ENCODE measurements at places on chromosomes 6 and 20.

- no peak for DNase-seq
Measured at GRCh38 chr6:71410164-71410566, 121.6 kb downstream of the OGFRL1 start.

DNA sequence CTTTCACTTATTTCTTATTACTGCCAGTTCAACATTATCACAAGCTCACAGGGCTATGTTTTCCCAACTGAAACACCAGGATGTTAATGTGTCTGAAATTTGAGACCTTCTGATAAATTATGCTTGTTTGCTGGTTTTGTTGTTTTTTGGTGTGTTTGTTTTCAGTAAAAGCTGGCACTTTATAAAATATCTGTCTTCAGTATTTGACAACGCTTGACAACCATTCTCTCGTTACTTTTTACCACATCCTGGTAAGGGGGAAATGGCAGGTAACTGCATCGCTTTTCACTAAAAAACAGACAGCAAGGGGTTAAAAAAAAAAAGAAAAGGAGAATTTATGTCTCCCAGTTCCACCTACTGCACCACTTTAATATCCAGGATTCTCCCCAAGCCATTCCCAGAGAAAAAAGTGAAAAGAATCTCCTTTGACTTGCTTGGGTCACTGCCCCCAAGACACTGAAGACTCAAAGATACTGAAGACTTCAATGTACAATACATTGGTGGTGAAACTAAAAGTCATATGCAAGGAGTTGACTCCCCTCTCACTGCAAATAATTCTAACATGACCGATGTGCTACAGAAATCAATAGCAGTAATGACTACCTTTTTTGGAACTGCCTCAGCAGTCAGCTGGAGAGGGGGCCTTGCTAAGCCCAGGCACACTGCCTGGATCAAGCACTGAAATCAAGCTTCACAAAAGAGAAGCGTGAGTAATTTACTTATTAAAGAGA, 88.9 kb downstream of the HIVEP2 start:
- no peak for DNase-seq

GRCh38 chr6:118739696-118740353, 88.4 kb upstream of the CEP85L start:
- DNase-seq: no peak

- no peak for DNase-seq
Measured at GRCh38 chr6:89828988-89829471, 650 bp upstream of the CASP8AP2 start.

GRCh38 chr20:41029150-41029901, 704 bp downstream of the TOP1 start:
- no peak for DNase-seq

- no peak for DNase-seq
Measured at GRCh38 chr6:20058912-20059311, 153.4 kb downstream of the MBOAT1 start.

- DNase-seq: no peak
Measured at GRCh38 chr6:1298768-1299167, 13.1 kb upstream of the FOXQ1 start.

DNA sequence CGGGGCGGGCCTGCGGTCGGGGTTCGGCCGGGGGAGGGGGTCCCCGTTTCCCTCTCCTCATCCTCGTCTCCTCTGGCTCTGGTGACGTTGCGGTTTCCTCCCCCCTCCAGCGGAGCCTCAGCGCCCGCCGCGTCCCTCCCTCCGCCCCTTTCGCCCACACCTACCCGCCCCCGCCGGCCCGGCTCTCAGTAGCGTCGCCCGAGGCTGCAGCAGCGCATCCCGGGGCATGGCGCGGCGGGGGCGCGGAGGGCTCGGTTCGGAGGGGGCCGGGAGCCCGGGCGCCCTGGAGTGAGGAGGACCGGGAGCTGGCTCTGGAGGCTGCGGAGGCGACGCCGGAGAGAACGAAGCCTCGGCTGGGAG, at the start of gene DSE:
Gene DSE (plus strand): TSS at position 188 of the 360 bp plus-strand sequence. CDS start 28,304 bp downstream, outside the sequence.
- DNase-seq: peak; percentile 45

GRCh38 chr6:39568896-39569295, 156.3 kb downstream of the KIF6 start:
- DNase-seq: no peak

- no peak for DNase-seq
Measured at GRCh38 chr6:105226598-105227294, 46.9 kb upstream of the POPDC3 start.

DNA sequence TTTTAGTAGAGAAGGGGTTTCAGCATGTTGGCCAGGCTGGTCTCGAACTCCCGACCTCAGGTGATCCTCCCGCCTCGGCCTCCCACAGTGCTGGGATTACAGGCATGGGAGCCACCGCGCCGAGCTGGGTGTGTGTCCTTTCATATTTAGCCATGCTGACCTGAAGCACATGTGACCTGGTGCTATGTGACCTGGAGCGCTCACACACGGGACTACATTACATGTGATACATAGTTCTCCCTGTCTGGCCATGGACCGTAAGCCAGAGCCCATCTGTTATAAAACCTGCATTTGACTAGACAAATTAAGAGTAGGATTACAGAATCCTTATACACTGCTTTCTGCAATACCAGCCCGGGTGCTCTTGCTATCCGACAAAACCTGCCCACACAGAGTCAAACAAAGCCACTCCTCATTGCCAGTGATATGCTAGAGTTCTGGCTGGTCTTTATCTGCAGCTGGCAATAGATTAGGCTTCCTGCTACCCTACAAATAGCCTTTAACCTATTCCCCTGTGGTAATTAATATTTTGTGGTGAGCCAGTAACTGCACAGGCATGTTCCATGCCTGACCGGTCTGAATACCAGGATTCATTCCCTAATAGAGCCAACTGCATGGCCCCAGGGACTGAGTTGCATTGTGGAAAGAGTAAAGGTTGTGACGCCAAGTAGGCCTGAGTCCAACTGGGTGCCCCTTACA, 26.3 kb upstream of the FAM50B start:
- DNase-seq: no peak

DNA sequence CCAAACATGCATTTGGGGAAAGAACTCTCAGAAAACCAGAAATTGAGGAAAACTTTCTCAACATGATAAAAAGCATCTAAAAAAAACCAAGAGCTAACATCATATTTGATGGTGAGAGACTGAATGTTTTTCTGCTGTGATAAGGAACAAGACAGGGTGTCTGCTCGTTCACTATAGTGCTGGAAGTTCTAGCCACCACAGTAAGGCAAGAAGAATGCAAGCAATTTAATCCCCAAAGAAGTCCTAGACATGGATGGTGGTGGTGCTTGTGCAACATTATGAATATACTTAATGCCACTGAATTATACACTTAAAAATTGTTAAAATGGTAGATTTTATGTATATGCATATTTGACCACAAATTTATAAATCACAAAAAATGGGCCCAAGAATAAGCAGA, 53.4 kb downstream of the LYRM2 start:
- DNase-seq: no peak

DNA sequence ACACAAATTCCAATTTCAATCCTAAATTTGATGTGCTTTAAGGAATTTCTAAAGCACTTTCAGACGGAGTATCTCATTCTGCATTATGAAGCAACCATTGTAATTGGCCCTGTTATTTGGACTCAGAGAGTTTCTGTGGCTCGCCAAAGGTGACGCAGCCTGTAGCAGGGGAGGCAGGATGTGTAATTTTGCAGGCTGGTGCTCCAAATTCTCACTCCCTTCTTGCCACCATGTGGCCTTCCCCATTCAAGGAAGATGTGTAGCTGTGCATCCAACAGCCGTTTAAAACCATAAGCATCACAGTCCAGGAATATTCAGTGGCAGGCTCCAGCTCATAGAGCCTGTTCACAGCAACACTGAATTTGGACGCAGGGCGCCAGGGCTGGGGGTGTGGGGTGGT, 45.8 kb downstream of the AGPAT4 start:
- DNase-seq: no peak

- no peak for DNase-seq
Measured at GRCh38 chr6:138833816-138834539, 38.1 kb downstream of the ECT2L start.

DNA sequence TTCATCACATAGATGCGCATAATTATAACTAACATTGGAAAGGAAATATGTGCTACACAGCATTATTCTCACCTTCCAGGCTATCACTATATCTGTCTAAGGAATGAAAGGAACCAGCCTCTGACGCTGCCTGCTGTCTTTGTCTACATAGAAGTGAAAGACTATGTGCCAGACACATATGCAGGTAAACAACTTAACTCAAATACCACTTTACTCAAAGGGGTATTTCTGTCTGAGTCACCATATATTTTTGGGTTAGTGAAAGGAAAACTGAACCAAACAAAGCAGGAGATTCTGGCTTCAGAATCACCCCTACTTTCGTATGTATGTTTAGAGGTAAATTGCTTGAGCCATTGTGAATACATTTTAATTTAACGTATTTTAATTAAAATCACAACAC, 328.6 kb upstream of the PLCB4 start:
- DNase-seq: no peak

DNA sequence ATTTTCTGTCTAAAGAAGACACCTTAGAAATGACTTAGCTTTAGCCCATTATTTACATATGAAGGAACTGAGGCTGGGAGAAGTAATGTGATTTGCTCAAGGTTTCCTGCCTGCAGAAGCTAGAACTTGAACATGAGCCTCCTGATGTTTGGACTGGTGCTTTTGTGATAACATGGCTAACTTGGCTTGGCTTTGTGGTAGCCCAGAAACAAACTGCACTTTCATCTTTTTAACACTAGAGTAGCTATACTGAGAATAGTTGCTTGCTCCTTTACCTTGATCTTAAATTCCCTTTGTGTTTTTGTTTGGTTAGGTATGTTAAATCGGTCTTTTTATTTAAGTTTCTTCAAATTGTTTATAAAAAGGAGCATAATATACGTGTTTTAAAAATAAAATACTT, 163.5 kb upstream of the MANEA start:
- DNase-seq: no peak

GRCh38 chr20:33724439-33725094, 4.5 kb upstream of the PXMP4 start:
- no peak for DNase-seq

DNA sequence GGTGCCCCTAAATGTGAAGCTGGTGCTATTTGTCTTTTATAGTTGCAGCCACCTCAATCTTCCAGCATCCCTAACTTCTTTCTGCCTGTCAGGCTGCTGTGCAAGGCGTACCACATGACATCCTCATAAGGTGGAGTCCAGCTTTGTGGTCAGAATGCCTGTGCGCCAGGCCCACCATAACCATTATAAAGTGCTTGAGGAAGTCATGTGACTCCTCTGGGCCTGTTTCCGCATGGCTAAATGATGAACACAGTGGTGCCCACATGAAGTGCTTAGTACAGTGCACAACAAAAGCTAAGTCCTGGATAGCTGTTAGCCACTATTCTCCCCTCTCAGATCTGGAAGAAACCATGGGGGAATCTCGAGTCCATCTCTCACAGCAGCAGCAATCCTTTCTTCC, 75.6 kb downstream of the INSM1 start:
- no peak for DNase-seq

GRCh38 chr20:10344953-10345352, 89.1 kb downstream of the MKKS start:
- no peak for DNase-seq

DNA sequence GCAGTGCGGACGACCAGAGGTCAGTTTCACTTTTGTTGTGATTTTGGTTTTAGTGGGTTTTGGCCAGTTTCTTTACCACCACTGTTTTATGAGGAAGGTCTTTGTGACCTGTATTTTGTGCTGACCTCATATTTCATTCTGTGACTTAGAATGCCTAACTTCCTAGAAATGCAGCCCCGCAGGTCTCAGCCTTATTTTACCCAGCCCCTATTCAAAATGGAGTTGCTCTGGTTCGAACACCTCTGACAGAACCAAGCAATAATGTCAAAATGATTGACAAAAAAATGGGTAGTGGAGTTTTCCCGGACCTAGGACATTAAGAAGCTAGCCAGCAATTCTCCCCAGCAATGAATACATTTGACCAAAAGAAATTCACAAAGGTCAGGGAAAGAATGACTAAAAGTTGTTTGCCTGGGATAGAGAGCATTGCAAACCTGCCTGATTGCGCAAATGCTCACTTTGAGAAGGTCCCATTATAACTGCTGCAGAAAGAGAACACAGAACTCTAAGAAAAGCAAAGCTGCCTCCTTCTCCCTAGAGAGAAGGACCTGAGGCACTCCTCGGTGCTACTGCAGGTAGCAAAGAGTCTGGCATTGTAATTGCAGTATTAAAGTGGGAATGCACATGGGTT, 288.8 kb downstream of the ADGB start:
- DNase-seq: no peak

DNA sequence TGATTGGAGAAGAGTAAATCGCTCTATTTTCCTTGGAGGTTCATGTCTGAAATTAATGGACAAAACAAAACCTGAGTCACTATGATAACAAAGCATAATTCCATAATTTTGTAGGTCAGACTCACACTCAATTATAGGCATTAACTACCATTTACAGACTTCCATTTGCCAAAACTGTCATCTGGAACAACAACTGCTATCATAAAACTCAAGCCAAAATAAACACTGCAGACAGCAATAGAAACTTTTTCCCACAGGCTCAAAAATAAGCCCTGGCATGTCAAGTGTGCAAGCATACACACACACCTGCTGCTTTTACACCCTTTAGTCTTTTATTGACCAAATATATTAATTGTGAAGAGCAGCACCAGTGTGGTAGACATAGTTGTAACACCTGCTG, 7.1 kb downstream of the MRPS10 start:
- no peak for DNase-seq

DNA sequence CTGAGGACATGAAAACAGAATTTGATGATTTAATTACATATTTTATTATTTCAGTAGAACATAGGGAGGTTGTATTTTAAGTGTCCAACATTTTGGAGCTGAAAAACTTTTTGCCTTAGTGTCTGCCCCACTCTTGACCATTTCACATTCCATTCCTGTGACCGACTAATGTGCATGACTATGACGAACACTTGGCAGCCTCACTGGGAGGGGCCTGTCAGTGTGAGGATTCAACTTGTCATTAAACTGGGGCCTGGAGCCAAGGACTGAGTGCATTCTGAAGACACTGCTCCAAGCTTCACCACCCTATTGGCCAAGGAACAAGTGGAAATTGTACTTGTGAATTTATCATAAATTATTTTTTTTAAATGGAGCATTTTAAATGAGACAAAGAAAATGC, 661.3 kb downstream of the BCKDHB start:
- DNase-seq: peak; percentile 63

DNA sequence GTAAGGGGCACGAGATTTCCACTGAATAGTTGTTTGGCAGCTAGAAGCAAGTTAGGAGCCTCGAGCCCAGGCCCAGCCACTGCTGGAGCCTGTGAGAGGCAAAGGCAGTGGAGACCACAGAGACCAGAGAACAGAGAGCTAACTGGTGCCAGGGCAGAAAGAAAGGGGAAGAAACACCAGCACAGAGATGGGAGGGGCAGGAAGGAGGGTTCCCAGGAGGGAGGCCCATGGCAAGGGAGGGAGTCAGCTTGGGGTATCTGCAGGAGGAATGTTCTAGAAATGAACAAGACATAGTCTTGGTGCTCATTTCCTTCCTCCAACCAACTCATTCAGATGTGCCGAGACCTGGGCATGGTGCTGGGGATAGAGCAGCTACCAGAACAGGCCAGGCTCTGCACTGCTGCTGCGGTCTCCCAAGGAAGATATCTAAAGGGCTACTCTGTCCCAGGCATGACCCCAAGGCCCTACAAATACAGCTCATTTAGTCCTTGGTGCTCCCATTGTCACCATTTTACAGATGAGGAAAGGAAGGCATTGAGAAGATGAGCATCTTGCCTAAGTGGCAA, 10.7 kb downstream of the ANGPT4 start:
- DNase-seq: no peak
